Stimulated activated CD4-positive, alpha-beta T cell treated with anti-CD3 and anti-CD28 coated beads, Interleukin-15, amount 100 ng/mL, for 1 hour (primary cell): ENCODE measurements at places on chromosomes 12 and 14.

- no peak for DNase-seq
These were observed 103.6 kb downstream of the TMEM30B start for GRCh38 chr14:61177279-61178225.

DNA sequence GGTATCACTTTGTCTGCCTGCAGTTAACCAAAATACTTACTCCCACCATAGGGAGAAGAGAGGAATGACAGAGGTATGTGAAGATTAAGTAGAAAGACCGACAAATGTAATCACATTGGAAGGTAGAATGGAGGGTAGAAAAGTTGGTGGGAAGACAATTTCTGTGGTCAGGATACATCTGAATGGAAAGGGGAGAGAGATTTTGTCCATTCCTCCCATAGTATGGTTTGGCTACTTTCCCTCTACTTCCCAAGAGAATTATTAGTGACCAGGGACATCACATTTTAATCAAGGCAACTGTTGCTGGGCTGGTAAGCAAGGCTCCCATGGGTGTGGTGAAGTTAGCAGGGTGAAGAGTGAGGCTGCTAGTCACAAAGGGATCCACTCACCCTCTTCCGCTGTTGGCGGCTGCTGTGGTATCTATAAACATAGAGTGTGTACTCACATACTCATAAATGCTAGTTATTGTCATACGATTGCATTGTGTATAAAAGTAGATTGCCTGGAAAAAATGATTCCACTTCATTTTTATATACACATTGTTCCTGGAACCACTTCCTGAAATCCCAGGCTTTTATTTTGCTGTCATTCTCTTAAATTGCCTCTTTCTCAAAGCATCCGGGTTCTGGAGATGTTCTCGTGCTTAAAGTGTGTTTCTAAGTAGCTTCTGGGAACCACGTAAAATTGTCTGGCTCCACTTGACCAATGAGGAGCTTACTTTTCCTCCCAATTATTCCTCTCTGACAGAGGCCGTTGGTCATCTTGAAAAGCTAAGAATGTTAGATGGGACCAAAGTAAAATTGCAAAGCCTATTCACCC lies 413.1 kb downstream of the ZFP36L1 start:
- no peak for DNase-seq

- DNase-seq = no peak
These were observed 238.1 kb downstream of the FOXN3 start for GRCh38 chr14:89178800-89179535.

DNA sequence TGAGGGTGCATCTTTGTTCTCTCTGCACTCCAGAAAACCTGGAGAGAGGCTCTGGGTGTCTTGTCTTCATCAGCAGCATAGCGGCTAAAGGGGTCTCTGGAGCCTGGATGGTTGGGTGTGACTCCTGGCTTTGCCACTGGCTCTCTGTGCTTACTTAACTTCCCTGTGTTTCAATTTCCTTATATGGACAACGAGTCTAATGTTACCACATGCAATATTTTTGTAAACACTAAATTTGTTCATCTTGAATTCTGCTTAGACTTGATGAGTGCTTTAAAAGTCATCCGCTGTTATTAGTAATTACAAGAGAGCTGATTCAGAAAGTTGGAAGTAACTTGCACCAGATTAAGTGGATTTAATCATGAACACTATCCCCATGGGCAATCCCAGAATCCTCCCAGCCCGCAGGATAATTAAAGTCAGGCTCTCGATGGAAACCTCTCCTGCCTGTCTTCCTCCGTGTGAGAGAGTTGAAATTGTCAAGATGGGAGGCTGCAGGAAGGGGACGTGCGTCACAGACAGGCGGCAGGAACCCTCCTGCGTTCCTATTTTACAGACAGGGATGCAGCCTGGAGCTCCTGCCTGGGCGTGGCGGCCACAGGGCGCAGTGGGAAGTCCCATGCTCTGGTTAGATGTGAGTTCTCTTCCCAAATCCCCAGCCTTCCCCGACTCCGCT lies 201.2 kb downstream of the TTC8 start:
- DNase-seq = no peak

DNA sequence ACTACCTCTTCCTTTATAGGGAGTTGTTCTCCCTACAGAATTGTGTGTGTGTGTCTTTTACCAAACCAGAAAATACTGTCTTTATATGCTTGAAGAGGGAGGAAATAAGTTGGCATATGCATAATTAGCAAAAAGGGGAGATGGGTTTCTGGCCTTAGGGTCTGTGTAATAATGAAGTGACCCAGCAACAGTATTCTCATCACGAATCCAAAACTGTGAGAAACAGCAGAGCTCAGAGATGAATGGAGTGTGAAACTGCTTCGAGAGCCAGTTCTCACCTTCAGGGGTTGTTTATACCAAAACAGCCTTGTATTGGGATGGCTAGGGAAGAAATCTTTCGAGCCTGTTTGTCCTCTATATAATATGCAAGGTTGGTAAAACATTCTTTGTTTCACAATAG lies 227.5 kb downstream of the MON2 start:
- DNase-seq = no peak

- DNase-seq = peak; percentile 45
These were observed 122.9 kb downstream of the PRKCH start for GRCh38 chr14:61444215-61444768.

DNA sequence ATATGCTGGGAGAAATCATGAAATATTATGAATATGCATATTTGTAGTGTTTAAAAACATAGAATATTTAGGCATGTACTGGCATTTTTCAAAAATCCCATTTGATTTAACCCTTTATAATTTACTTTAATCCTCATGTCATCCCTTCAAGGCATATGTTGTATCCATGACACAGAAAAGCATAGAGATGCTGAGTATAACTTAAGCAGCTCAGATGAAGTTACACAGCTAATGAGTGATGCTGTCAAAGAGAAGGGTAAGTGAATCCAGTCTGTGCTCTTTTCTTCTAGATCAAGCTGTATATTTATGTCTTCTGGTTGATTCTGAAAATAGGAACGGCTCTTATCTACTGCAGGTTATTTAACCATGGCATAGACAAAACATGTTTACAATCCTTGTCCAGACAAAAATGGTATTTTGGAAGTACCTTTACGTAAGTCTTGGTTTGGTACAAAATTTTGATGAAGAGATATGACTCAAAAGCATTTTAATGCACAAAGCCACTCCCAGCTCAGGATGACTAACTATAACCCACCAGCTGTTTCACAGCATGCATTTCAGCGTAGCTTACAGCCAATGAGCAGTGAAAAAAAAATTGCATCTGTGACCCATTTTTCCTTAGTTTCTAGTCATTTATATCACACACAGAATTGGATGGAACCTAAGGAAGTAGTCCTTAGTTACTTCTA lies 201.7 kb downstream of the STXBP6 start:
- DNase-seq = no peak

DNA sequence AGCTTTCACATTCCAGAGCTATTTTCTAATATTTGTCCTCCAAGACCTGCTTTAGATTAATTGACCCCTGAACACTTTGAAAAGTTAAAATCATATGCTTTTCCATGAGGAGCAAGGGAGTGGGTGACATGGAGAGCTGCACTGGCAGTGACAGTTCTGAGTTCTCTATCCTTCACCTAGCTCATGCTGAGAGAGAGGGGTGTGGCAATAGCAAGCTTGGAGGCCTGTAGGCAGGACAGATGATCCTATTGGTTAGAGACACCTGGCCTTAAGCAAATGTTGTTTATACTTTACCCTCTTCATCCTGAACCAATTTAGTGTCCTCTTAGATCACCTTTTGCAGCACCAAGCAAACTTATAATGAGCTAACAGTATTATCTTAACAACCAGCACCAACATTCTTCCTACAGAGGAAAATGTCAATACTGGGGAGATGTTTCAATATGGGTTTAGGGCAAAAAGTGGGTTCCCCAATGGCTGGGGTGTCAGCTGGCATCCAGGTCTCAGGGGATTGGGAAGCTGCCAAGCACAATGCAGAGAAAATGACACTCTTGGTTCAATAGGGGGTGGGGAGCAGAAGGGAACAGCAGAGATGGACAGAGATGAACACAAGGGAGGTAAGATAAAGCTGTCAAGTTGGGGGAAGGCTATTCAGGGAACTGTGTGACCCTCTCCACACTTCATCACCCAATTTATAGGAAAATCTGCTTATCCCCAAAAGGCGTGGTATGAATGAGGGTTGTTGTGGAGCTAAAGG lies 37.0 kb upstream of the PPM1H start:
- DNase-seq = no peak

DNA sequence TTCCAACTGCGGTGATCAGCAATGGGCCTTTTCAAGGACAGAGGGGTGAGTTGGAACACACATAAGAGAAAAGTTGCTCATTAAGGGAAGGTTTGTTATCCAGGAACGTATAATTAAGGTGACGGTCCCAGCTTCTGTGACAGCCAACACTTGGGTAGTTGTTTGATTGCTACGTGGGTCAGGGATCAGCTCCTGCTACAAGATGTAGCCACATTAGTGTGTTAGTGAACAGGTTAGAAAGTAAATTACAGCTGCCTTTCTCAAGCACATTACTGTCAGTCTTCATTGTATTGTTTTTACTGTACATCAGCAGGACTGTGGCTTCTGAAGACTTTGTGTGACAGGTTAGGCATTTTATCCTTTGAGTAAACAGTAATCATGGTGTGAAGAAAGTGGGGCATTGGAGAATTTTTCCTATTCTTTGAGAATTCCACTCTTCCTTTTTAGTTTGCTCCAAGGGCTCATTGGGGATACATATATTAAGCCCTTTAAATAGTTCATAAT lies 230.5 kb downstream of the EGLN3 start:
- no peak for DNase-seq
